ENCODE measurements at places on chromosomes 6 and 20. TPM values are rescaled to one million over a fixed set of nuclear protein-coding genes. Genes with fewer than 3 reads are reported as not detected.
A peak's percentile ranks its signal among the peaks of the same experiment; 100 is the strongest.

DEFB124 gene
- total RNA-seq: not detected

DNA sequence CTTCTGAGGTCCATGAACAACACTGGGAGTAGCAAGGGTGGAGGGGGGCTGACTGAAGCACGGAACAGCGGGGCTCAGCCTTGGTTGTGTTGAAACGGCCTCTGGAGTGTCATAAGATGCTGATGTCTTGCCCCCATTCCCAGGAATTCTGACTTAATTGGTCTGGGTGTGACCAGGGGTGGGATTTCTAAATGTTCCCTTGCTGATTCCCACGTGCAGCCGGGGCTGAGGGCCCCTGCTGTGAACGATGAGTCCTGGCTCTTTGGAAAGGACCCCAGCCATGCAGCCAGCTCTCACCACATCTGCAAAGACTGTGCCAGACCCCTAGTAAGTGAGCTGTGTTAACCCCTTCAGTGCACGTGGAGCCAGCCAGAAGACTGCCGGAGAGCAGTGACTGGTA lies 28.6 kb upstream of the FAM50B start:
- no peak for DNase-seq

GRCh38 chr20:59696476-59696875 lies 92.1 kb downstream of the PHACTR3 start:
- DNase-seq: no peak

GRCh38 chr6:45537539-45537938 lies 159.8 kb upstream of the SUPT3H start:
- DNase-seq: no peak

UST gene
- 39.7 TPM for total RNA-seq

MARCKS gene
- total RNA-seq: 152 TPM

GRCh38 chr6:100203400-100203799 lies 209.4 kb upstream of the MCHR2 start:
- peak; percentile 18 for DNase-seq

PPP1R3G gene
- total RNA-seq: 8.9 TPM

- DNase-seq: peak; percentile 75
Measured at GRCh38 chr6:81401970-81402690, 350.4 kb downstream of the TENT5A start.

GRCh38 chr20:62669249-62669648 lies 26.9 kb downstream of the SLCO4A1 start:
- DNase-seq: peak; percentile 52

- DNase-seq: no peak
Measured at GRCh38 chr6:67244037-67244436, 1391.0 kb upstream of the ADGRB3 start.

DNA sequence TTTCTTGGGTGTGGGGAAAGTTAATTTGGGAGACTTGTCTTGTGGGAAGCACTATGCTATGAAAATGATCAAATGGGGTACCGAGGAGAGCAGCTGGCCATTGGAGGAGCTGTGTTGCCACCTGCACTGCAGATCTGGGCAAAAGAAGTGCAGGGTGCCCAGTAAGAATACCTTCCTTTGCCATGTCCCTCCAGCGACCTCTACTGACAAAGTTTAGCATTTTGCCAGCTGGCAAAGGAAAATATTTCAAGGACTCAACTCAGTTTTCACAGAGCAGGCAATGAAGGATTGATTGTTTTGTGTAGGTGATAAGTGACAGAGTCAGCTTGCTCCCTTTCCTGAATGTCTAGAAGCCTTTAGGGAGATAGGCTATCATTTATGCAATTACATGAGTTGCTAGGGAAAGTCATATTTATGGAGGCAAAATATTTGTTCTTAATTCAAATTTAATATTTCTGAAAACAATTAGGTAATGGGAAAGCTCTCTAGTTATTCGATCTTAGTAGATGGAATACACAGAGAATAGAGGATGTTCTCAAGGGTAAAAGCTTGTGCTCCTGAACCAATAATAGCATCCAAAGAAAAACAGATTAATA lies 118.4 kb downstream of the FARS2 start:
- no peak for DNase-seq

TBP gene
- total RNA-seq: 15.9 TPM

GRCh38 chr6:11814106-11814505 lies 35.5 kb upstream of the ADTRP start:
- no peak for DNase-seq

GRCh38 chr6:139433631-139434419 lies 59.4 kb upstream of the CITED2 start:
- peak; percentile 33 for DNase-seq

DNA sequence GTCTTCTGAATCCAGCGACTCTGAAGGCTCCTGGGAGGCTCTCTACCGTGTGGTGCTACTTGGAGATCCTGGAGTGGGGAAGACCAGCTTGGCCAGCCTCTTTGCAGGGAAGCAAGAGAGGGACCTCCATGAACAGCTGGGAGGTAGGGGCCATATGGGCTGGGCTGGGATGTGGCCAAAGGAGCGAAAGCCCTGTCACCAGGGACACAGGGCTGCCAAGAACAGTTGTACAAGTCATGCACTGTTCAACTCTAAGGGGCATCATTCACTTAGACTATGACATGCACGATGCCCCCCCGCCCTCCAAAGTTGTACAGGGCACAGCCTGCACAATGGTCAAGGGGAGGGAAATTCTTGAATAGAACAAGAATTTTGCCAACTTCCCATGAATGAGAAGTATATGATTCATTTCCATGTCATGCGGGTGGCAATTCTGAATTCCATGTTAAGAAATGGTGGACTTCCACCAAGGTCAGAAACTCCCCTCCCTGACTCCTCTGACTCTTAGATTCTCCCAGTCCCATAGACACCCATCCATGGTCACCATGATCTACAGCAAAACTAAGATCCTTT lies 1.6 kb downstream of the REM1 start:
- no peak for DNase-seq

DNA sequence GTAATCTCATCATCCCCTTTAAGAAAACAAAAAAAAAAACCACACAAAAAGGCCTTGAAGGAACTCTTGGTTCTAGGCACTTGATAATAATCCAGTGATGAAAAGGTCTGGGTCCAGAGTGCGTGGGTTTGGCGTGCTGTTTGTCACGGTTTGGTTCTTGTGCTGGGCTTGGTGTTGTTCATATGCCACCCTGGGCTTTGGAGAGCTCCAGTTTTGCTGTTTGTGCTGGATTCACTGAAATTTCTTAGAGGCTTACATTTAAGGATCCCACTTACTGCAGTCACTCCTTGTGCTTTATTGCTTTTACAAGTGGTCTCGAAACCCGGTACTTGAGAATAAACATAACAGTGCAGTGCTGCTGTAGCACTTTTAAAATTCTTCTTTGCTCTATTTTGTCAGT lies 68.8 kb upstream of the XRN2 start:
- no peak for DNase-seq

- peak; percentile 11 for DNase-seq
Measured at GRCh38 chr6:126905917-126906316, 212.6 kb upstream of the RSPO3 start.

- DNase-seq: no peak
Measured at GRCh38 chr20:11755071-11755841, 162.4 kb upstream of the BTBD3 start.

GRCh38 chr20:50762435-50763220 lies 31.2 kb downstream of the PARD6B start:
- DNase-seq: peak; percentile 76

DNA sequence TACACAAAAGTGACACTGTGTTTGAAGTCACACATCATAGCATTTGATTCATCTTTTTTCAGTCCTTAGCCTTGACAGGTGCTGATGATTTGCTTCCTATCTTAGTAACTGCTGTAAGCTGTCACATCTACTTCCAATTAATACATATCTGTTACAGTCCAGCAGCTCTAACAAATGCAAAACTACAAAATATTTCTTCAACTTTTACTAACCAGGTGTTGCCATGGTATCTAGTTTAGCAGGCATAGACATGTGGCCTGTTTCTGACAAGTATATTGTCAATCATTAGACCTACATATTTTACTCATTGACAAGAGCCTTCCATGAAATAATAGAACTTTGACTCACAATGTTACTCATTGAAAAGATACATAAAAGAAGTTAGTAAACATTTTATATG lies 1159.7 kb downstream of the GRIK2 start:
- no peak for DNase-seq

DNA sequence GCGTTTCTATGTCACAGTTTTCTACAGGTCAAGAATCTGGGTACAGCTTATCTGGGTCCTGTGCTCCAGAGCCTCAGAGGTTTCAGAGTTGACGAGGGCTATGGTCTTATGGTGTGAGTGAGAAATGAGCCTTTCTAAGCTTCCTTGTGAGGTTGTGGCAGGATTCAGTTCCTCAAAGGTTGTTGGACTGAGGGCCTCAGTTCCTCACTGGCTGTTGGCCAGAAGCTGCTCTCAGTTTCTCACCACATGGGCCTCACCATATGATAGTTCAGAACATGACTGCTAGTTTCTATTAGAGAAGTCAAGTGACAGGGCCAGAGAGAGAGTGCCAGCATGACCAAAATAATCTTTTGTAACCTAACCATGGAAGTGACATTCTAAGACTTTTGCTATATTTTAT lies 96.1 kb downstream of the NUS1 start:
- DNase-seq: no peak

GRCh38 chr6:163370464-163371117 lies 43.9 kb upstream of the QKI start:
- no peak for DNase-seq

DAAM2 gene
- 51.3 TPM for total RNA-seq

EYS gene
- 17.3 TPM for total RNA-seq

DNA sequence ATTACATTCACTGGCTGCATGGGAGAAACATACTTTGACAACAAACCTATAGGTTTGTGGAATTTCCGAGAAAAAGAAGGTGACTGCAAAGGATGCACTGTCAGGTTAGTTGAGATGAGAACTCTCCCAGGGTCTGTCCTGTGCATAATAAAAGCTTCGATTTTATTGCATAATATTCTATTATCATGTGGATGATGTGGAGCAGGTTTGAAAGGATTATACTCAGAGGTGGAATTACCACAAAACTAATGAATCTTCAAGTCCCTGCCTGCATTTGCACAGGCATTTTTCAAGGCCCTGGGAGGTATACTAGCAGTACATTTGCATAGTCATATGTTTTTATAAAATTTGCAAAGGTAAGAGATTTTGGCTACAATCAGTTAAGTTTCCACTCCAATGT lies 249.8 kb downstream of the ARHGAP18 start:
- DNase-seq: no peak

- DNase-seq: no peak
Measured at GRCh38 chr6:156098839-156099238, 643.2 kb upstream of the NOX3 start.

DNA sequence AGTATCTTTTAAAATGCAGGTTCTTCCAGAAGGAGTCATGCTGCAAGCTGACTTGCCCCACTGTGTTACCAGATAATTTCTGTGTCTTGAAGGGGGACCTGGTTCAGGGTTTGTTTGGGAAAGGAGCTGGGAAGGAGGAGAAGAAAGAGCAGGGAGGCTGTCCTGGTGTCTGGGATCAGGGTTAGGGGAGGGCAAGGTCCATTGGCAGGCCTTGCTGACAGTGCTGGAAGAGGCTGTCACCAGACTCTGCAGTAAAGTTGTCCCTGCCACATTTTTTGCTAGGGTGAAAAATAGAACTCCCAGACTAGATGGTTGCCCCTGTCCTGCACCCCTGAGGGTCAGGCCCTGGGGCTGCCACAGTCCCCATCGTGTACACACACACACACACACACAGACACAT lies 14.9 kb downstream of the GLP1R start:
- DNase-seq: no peak

- DNase-seq: no peak
Measured at GRCh38 chr20:10868299-10868698, 194.5 kb upstream of the JAG1 start.

FRK gene
- total RNA-seq: 2.6 TPM

DNA sequence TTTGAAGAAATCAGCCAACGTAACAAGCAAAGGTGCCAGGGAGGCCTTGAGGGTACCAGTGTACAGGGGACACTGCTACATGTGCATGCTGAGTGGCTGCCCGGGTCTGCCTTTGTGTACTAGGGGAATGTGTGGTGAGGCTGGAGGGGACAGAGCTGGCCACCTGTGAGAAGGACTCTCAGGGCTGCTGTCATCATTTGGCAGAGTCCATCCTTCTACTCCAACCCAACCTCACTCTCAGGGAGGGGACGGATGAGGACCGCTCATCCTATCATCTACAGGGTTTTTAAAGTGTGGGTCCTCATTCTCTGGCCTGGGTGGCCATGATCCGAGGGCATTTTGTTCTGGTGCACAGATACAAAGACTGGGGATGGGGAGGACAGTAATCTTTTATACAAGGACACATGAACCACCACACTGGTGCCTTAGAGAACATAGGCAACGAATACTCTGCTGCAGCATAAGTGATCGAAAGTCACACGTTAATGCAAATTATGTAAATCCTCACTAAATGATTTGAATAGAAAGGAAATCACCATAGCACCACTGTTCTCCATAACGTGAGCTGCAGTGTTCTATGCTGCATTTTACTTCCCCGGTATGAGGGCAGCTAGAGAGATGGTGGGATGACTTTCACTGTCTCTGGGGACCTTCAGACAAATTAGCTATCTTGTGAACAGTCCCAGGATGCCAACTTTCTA lies 181.4 kb downstream of the GMPR start:
- no peak for DNase-seq

VSX1 gene
- total RNA-seq: 0.24 TPM

GRCh38 chr20:24211972-24212371 lies 223.4 kb upstream of the GGTLC1 start:
- DNase-seq: no peak

CALHM6 gene
- total RNA-seq: 25.5 TPM

- no peak for DNase-seq
Measured at GRCh38 chr6:98136333-98136732, 698.0 kb upstream of the POU3F2 start.

- peak; percentile 94 for DNase-seq
Measured at GRCh38 chr6:36735110-36736071, 37.8 kb downstream of the RAB44 start.

GRCh38 chr6:165573671-165574070 lies 89.4 kb downstream of the PDE10A start:
- peak; percentile 73 for DNase-seq

DNA sequence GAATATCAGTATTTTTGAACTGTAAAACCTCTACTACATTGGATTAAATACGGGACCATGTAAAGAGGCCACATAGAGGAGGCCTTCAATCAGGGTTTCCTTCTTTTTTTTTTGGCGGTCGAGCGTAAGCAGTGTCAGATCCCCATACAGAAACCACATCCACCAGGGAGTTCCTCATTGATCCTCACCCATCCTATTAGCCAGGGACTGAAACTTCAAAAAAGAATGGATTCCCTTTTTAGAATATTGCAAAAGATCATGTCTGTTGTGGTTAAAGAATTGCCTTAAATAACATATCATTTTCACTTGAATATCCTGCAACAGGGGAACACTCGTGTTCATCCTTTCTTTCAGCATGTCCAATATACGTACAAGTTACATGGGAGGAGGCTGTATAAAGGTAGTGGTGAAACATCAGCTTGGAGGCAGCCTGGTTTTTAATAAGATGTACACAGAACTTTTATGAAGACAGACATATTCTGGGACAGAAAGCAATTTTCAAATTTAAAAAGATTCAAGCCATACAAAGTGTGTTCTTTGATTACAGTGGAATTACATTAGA lies 96.1 kb downstream of the PPP1R14C start:
- no peak for DNase-seq

GRCh38 chr6:37514321-37514771 lies 14.7 kb upstream of the CCDC167 start:
- no peak for DNase-seq

All from umbilical cord (tissue), 2 donors.